Cardiac fibroblast (primary cell): ENCODE measurements at places on chromosomes 13 and 19.
A peak's percentile ranks its signal among the peaks of the same experiment; 100 is the strongest.

GRCh38 chr13:48476215-48476614, 56.7 kb downstream of the RCBTB2 start:
- DNase-seq = no peak

DNA sequence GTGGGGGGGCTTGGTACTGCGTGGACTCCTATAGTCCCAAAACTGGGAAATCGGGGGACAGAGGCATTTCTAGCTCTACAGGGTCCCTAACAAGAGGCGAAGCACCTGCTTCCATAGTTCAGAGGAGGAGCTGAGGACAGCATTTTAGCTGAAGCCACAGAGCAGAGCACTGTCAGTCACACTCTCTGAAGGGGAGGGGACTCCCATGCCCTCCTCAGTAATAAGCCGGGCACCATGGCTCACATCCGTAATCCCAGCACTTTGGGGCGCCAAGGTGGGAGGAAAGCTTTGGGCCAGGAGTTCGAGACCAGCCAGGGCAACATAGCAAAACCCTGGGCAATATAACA, 3.8 kb downstream of the NPAS1 start:
- DNase-seq = no peak

DNA sequence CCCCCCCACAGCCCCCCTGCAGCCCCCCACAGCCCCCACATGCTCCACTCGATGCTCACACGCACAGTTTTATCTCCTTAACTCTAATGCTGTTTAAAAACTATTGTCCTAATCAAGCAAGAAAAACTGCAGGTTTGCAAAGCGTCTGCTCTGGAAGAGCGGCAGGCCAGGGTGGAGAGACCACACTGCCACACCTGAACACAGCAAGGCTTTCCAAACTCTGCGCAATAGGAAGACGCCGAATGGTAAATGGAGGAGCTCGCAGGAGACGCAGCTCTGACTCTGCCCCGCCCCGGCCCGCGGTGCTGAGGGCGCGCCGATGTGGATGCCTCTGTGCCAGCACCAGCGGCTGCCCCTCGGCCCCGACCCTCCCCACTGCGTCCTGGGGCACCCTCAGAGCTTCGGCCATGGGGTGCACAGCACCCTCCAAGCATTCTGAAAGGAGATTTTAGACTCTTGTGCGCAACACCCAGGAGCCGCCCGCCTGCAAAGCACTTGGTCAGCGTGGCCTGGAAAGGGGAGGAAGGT, 32.4 kb downstream of the RASA3 start:
- DNase-seq = peak; percentile 46

DNA sequence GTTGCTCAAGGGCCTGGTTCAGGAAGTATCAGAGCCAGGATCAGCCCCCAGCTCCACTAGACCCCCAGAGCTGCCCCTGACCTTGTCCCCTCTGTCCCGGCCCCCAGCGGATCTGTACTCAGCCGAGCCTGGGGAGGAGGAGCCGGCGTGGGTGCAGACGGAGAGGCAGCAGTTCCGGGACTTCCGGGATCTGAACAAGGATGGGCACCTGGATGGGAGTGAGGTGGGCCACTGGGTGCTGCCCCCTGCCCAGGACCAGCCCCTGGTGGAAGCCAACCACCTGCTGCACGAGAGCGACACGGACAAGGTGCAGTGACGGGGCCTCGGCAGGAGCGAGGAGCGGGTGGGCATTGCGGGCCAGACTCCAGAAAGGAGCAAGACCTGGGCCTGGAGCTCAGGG, 14.6 kb downstream of the RCN3 start:
- DNase-seq = no peak

GRCh38 chr13:113397608-113398425, 33.9 kb upstream of the GRTP1 start:
- DNase-seq = no peak

DNA sequence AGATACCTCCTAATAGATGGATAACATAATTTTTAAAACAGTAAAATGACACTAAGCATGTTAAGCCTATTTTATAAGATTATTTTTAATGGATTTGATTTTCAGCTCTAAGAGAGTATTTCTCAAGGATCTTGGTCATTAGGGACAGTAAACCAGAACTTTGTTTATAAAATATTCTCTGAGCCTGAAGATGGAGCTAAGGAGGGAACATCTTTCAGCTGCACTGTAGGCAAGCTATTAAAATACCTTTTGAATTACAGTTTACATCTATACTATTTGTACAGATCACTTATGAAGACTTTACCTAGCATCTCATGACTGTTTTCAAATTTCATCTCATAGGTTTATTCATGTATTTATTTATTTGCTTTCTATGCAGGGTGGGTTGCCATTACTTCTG, 345.3 kb downstream of the MYO16 start:
- no peak for DNase-seq

GRCh38 chr19:52599241-52599640, 29.2 kb downstream of the ZNF701 start:
- DNase-seq = no peak

DNA sequence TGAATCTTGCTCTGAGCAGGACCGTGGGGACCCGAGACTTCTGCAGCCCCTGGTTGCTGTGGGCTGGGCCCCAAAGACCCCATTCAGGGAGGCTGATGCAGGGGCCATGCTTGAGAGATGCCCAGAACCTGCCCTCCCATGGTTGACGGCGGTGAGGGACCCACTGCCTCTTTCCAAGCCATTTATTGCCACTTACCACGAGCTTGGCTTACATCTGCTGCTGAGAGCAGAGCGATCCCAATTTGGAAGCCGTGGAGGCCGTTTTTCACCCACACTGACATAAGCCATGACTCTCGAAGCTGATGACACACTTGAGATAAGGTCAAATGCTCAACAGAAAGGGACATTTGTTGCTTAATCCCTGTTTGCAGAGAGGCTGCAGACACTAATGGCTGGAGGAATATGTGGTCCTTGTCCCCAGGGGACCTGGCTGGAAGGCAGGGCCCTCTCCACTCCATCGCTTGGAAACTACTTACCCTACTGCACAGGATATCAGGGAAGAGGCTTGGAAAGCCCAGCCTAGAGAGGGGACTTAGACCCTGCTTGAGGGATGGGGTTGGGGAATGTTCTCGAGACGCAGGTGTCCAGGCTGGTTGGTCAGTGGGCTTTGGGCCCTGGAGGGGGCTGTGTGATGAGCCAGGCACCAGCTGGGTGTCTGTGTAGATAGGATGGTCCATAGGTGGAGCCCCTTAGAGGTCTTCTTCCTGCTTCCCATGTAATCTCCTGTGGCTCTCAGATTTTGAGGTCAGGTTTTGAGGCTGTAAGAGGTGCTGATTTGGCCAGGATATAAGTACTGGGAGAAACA, 15.3 kb downstream of the ZNF536 start:
- DNase-seq = no peak

DNA sequence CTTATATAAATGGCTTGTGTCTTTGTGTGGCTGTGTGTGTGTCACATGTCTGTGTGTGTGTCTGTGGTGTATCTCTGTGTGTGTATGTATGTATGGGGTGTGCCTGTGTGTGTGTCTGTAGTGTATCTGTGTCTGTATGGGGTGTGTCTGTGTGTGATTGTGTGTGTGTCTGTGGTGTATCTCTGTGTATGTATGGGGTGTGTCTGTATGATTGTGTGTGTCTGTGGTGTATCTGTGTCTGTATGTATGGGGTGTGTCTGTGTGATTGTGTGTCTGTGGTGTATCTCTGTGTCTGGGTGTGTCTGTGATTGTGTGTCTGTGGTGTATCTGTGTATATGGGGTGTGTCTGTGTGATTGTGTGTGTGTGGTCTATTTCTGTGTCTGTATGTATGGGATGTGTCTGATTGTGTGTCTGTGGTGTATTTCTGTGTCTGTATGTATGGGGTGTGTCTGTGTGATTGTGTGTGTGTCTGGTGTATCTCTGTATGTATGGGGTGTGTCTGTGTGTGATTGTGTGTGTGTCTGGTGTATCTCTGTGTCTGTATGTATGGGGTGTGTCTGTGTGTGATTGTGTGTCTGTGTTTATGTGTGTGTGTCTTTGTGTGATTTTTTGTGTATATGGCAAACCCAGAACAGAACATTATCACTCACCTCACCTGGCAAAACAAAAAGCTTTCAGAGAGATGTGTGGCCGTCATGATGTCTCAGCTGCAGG, 56.1 kb upstream of the MCF2L start:
- no peak for DNase-seq

DNA sequence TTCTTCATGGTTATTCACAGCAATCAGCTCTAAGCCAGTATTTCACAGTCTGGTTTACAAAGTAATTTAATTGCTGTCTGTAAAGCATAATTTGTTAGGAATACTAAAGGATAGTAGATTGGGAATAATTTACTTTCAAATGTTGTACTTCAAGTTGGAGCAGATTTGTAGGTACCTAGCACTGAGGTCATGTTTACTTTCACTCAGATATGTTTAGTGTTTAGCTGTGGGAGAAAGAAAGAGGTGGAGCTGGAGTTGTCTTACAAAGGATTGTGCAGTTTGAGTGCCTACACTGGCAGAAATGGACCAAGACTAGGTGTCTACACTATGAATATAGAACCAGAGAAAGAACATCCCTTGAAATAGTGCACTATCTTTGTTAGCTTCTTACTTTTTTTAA, 464.6 kb downstream of the PCDH9 start:
- DNase-seq = no peak

DNA sequence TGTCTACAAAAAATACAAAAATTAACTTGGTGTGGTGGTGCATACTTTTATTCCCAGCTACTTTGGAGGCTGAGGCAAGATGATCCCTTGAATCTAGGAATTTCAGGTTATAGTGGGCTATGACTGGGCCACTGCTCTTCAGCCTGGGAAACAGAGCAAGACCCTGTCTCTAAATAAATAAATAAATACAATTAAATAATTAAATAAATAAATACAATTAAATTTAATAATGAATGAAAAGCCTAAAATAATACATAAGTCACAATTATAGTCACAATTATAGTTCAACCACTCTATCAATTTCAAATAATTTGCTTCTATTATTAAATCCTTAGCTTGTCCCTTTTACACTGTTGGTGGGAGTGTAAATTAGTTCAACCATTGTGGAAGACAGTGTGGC, 146.4 kb upstream of the RFC3 start:
- DNase-seq = no peak
